Effector memory CD4-positive, alpha-beta T cell (primary cell): ENCODE measurements at places on chromosomes 6 and 20.

DNA sequence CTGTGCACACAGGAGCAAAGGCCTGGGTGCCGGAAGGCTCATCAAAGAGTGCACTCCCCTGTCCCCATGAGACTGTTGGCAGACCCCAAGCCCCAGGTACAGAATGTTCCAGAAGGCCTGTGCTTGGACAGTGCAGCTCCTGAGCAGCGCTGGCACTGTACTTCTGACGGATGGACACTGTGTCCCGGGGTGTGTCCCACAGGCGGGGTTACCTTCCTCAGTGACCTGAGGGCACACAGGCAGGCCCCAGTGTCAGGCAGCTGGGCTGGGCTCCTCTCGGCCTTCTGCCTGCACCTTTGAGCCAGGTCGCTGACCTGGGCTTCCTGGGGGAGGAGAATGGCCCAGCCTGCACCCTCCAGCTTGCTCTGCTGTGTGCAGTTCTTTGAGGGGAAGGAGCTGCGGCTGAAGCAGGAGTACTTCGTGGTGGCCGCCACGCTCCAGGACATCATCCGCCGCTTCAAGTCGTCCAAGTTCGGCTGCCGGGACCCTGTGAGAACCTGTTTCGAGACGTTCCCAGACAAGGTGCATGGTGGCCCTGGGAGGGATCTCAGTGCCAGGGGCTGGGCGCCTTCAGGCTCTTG lies 30.1 kb downstream of the PYGB start:
- no peak for DNase-seq

DNA sequence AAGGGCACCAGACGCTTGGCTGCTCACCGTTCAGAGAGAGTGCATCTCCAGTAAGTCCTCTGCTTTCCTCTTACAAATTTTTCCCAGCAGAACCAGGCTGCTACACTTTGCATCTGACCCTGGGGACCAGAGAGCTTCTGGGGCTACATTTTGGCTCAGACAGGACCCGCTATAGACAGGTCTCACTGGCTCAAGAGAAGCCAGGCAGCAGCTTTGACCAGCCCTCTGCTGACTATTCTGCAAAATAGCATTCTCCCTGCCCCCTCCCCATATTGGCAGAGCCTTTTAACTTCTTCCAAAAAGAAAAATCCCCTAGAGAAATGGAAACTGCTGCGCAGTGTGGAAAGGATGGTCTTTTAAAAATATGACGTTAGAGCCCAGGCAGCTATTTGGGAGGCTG lies 37.2 kb downstream of the CPXM1 start:
- DNase-seq, result no peak

DNA sequence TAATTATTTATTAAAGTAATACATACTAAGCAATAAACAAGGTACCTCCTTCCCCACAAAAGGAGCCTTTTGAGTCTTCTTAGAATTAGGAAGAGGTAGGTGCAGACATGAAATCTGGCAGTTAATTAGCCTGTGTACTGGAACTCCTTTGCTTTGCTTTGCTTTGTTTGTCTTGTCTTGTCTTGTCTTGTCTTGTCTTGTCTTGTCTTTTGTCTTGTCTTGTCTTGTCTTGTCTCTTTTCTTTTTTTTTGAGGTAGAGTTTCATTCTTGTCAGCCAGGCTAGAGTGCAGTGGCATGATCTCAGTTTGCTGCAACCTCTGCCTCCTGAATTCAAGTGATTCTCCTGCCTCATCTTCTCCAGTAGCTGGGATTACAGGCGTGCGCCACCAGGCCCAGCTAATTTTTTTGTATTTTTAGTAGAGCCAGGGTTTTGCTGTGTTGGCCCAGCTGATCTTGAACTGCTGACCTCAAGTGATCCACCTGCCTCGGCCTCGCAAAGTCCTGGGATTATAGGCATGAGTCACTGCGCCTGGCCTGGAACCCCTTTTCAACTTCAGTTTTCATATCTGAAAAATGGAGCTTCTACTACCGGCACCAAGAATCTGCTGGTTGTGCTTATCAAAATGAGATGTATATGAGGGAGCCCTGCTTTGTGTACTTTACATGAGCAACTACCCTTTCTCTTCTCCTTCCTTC lies 301.2 kb downstream of the CDKAL1 start:
- no peak for DNase-seq

DNA sequence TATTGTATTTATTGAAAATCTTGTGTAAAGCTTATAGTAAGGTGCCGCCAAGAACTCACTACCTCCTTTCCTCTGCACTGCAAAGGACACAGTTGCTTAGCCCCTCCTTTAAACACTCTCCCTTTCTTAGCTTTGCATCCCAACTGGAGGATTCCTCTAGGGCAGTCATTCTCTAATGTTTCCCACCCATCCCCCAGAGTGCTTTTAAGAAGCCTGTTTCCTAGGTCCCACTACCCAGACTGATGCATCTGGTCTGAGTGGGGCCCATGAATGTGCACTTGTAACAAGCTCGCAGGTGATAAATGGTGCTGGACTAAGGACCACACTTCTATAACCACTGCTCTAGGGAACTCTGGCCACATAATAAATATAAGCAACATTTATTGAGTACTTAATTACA lies 55.2 kb downstream of the B4GALT5 start:
- no peak for DNase-seq

DNA sequence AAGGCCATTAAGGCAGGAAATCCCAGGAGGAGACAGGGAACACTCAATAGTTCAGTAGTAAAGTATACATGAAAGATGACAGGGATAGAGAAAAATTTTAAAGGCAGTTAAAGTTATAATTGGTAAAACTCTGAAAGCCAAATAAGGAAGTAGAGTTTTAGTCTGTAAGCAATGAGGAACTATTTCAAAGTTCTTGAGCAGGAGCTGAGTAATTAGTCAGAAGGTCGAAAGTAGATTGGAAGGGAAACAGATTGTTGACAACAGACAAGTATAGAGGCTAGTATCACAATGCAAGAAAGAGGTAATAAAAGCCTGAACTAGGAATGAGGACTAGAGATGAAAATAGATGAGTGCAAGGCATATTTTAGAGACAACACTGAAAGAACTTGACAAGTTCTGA lies 150.3 kb downstream of the CDK19 start:
- no peak for DNase-seq

DNA sequence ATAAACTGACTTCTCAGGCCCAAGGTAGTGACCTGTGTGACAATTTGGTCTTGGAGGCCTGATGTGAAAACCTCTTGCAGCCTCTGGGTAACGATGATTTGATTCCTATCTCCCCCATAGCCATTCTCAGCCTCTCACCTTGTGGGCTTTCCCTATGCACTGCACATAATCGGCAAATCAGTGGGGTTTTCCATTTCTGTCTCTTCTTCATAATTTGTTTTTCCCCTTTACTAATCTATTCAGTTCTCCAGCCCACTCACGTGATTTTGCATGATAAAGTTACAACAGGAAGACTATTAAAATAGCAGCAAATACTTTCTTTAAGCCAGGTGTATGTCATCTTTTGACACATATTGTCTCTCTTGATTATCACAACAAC lies 893.7 kb downstream of the TFAP2A start:
- DNase-seq, result no peak

DNA sequence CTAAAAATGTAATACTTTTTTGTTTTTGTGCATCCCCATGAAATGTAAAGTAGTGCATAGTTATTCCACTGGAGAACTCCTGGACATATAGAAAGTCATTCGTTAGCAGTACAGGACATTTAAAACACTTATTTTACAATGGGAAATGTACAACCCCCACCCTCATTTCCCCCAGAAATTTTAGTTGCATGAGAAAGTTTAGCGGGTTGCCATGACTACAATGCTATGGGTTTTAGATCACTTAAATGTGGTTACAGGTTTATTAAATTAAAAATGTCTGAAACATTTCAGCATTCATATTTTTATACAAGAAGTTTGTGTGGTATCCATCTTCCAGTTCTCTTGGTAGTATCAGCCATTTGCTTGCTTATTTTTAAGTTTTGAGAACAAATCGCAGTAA lies 54.9 kb upstream of the TRAF3IP2 start:
- DNase-seq, result no peak

- no peak for DNase-seq
Measured at GRCh38 chr20:41234546-41234945, 83.0 kb downstream of the ZHX3 start.
